ENCODE measurements at places on chromosomes 4 and X.

DNA sequence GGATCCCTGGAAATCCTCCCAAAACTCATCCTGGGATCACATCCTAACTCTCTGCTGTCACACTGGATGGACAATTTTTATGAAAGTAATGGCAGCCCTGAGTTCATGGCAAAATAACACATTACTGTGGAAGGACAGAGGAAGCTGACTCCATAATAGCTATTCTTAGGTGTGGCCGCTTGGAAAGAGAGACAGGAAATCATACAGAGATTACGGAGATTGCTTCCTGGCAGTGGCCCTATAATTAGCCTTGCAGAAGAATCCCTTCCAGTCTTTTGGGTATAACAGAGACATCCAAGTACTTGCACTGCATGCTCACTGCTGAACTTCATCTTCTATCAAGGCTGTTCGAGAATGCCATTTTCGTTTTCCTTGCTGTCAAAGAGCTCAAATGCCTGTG, 133.1 kb upstream of the VCX start:
- DNase-seq: no peak

GRCh38 chr4:148216866-148217814, 225.1 kb downstream of the NR3C2 start:
- DNase-seq: no peak

DNA sequence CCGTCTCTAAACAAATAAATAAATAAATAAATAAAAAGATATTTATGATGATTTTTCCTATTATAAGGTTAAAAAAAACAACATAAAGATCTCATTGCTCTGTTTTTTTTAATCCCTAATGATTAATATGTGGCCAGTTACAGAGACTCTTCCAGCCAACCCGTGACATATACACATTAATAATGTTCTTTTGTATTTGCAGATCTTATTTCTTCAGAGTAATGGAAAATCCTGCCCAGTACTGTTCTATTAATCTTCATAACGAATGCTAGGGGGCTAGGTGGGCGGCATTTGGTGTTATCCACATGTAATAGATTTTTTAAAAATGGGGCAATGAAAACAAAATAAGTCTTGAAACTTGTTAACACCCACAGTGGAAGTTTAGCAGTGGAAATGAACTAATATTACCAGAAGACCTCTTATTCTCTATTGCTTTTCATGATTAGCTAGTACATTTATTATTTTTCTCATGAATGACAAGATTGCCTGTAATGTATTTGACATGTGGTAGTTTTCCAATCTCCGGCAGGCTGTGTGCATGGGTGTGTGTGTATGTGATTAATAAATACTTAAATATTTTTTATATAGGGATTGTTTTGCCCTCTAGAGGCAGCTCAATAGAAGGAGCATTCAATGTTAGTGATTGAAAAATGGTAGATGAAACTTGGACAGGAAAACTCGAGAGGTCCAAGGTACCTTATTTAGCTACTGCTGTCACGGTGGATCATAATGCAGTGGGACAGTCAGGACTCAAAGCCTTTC, 457.4 kb downstream of the IL1RAPL1 start:
- no peak for DNase-seq

DNA sequence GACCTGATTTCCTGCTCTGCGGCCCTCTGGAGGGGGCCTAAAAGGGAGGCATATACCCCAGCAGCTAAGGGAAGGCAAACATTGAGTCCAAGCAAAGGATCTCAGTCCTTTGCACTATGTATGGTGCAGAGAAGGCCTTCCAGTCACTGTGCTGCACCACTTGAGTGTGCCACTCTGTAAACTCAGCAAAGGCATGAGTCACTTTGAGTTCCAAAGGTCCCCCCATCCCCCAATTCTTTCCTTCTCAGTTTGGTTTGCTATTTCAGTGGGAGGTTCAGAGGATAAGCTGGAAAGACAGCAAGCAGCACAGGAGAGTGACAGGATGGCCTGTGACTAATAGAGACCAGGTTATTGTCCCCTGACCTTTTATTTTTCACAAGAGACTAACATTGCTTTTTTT, 131.3 kb downstream of the FHDC1 start:
- no peak for DNase-seq

DNA sequence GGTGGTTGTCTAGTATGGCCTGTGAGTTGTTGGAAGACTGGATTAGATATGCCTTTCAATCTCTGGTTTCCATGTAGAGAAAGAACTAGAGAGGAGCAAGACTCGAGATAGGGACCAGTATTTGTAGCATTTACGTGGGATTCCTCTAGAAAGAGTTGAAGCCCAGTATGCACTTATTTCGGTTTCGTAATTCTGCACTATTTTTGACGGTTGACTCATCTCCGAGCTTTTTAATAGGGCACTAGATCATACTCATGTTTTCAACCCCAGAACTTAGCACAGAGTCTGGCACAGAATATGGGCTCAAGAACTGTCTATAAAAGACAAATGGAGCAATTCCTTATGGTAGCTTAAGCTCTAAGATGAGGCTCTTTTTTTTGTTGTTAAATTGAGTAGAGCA, 15.7 kb downstream of the HELT start:
- DNase-seq: no peak

DNA sequence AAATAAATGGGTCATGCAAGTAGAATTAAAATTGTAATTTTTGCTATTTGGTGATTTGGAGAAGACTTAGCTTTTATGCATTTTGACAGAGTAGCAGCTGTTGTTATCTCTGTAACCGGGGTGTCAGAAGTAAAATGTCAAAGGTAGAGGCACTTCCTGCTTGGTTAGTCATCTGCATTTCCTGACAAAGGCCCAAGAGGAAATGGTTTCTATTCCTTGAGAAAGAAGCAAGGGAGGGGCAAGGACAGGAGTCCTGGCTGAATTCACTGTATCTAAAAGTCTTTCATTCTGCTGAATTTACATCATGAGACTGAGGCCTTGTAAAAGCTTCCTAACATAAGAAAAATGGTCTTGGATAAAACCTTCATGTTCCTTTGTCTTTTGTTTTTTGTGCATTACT, 550.9 kb upstream of the BOD1L1 start:
- no peak for DNase-seq

DNA sequence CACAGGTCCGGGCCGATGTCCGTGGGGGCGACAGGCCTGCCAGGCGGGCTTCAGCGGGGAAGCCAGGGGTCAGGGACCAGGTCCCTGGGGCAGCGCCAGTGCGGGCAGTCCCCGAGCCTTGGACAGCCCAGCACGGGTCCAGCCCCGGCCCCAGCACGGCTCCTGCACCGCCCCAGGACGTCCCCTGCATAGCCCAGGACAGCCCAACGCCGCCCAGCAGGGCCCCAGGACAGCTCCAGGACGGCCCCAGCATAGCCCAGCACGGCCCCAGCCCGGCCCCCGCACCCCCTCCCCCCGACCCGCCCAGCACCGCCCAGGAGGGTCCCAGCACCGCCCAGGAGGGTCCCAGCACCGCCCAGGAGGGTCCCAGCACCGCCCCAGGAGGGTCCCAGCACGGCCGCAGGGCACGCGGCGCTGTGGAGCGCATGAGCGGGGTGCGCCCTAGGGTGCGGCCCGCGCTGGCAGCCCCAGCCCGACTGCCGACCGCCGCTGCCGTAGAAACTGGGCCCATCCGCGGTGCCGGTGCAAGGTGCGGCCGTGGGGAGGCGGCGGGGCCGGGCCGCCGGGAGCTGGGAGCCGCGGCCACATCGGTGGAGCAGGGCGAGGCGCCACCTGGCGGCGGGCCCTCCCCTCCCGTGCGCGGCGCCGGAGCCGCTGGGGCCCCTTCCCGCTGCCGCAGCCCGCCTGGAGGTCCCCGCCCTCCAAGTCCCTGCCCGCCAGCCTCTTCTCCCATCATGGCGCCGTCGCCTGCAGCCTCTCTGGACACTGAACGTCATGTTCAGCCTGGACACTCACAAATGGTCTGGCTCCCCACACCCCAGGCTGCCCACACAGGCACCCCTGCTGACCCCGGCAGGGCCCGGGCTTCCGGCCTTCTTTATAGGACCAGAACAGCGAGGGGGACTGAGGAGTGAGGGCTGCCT, 106.8 kb upstream of the NKX1-1 start:
- DNase-seq: peak; percentile 25

- DNase-seq: no peak
These were observed 15.0 kb upstream of the CT47A1 start for GRCh38 chrX:121000589-121000988.

DNA sequence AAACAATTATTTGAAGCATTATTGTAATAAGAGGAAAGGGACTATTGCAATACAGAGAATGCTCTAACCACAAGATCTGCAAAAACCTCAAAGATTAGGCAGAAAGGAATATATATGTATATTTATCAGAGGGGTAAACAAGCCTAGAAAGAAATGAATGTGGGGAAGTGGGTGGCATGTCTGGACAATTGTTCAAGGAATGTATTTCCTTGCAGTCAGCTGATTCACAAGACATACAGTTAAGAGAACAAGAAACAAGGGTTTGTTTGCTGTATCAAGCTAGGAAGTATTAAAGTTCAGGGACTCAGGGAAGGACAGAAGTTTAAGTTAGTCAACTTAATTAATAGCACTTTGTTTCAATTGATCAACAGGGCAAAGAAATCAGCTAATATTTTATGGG, 514.7 kb downstream of the CENPC start:
- DNase-seq: no peak

DNA sequence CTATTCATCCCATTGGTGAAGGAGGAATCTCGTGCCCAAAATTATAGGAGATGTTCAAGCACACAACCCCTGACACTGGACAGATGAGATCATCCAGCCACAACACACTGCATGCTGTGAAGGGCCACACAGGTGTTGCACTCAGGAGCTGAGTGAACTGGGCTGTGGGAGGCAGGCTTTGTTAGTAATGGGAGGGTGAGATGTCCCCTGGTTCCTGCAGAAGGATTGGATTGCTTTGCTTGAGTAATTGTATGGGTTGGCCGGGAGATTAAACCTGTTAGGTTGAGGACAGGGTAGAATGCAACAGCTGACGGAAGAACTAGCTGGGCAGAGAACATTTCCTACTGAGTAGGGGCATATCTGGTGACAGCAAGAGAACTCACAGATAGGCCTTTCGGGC, 152.2 kb downstream of the TACR3 start:
- DNase-seq: no peak

DNA sequence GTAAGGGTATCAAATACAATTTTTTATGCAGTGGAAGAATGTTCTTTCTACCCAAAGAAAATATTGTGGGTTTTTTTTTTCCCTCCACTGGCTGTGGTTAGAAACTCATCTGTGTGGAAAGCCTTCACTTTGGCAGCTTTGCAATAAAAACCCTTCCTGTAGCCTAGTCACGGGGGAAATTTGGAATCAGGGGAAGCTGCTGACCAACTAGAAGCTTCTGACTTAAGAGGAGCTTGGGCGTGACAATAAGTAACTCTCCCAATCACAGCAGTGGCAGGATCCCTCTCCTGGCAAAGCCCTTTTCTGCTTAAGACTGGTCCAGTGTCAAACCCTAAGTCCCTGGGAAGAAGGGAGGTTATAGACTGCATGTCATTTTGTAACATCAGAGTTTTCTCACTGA, 87.9 kb downstream of the LRRC66 start:
- no peak for DNase-seq

GRCh38 chrX:28701222-28701621, 114.0 kb downstream of the IL1RAPL1 start:
- no peak for DNase-seq

DNA sequence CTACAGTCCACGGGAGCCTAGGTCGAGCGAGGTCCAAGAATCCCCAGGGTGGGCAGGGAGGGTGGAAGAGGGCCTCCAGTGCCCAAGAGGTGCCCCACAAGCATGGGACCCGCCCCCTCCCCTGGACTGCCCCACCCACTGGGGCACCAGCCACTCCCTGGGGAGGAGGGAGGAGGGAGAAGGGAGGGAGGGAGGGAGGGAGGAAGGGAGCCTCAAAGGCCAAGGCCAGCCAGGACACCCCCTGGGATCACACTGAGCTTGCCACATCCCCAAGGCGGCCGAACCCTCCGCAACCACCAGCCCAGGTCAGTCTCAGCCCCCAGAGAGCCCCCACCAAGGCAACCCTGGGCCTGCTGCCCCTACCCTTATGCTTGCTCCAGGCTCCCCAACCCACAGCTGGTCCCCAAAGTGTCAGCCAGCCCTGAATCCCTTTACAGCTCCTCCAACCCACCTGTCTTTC, at the start of gene GATA1:
Gene GATA1 (plus strand): TSS at position 250 of the 460 bp plus-strand sequence. CDS start 4,520 bp downstream, outside the sequence.
- no peak for DNase-seq

DNA sequence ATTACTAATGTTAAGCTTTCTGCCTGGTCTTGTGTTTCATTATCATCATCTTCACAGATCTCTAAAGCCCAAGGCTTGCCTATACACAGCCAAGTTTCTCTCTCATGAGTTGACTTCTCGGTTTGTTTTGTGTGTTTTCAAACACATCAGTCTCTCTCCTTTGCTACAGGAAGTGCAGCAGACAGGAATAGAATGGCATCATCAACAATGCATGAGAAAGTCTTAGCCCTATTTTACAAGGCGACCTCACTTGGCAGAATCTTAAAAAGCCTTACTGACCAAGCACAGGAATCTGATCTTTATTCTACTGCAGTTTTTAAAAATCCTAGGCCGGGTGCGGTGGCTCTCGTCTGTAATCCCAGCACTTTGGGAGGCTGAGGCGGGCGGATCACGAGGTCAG, 36.8 kb downstream of the CC2D2A start:
- no peak for DNase-seq

DNA sequence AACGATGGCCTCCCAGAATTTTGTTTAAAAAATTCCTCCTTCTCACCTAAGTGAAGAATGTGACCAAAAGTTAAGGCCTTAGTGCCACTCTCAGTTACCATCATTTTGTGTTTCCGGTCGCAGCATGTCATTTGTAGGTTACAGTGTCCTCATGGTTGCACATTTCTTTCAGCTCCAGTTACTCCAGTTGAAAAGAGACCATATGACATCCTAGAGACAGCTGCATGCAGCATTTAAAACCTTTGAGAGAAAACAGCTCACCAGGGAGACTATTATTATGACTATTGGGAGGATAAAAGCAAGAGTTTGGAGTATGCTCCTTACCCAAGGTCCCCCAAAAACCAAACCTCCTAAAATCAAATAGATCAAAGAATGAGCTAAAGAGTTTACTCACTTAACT, 45.8 kb downstream of the MGARP start:
- no peak for DNase-seq

DNA sequence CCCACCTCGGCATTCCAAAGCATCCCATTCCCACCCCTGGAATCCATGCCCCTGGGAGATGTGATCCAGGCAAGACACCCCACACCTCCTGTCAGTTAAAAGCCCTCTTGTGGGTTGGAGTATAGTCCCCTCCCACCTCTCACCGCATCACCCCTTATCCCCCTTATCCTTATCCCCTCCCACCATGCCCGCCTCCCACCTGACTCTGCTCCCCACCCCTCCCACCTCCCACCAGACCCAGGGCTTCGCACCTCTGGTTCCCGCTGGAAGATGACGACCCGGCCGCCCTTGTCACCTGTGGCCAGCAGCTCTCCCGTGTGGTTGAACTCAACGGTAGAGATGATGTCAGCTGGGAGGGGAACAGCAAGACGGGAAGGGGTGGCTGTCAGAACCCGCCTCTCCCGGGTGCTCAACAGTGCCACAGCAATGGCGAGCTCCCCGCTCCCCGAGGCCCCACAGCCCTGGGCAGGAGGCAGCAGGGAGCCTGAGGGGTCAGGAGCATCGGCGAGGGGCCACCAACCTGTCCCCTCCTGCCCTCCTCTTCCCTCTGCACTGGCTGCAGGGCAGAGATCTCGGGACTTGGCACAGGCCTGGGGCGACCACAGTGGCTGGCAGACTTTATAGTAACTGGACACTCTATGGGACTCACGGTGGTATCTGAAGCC, 91.5 kb downstream of the PPP2R2C start:
- DNase-seq: no peak
